ENCODE measurements at places on chromosomes 13 and 19. TPM values are rescaled to one million over a fixed set of nuclear protein-coding genes. Genes with fewer than 3 reads are reported as not detected.

Gene MCEMP1
- total RNA-seq, result not detected

Gene ZNF626
- total RNA-seq, result 5.5 TPM

Gene CLEC17A
- not detected for total RNA-seq

Gene LHFPL6
- 82.9 TPM for total RNA-seq

Gene CDADC1
- 2.3 TPM for total RNA-seq

Gene BIVM
- total RNA-seq, result 15.3 TPM

Gene ZNF835
- total RNA-seq, result 0.49 TPM

Gene LDLR
- total RNA-seq, result 199 TPM

Gene ZGLP1
- total RNA-seq, result not detected

Gene CYP4F8
- total RNA-seq, result not detected

Gene VAV1
- not detected for total RNA-seq

Gene IRF2BP1
- 28.4 TPM for total RNA-seq

Gene BEST2
- total RNA-seq, result not detected

Gene TEAD2
- total RNA-seq, result 27.6 TPM

Gene UBE2M
- 33.6 TPM for total RNA-seq

Gene DGKH
- 3.6 TPM for total RNA-seq

Gene PDX1
- not detected for total RNA-seq

Gene ZNF100
- 2.8 TPM for total RNA-seq

Gene ZNF729
- total RNA-seq, result not detected

Gene CBLC
- not detected for total RNA-seq

Gene PTH2
- total RNA-seq, result not detected

Measured in cardiac atrium fibroblast (primary cell).